ENCODE measurements at places on chromosomes 1 and 21.

GRCh38 chr1:192575499-192576189, at the start of gene RGS1:
Gene RGS1 (plus strand): TSS chr1:192575773. CDS start chr1:192575793, 20 bp downstream.
- peak; percentile 74 for DNase-seq

DNA sequence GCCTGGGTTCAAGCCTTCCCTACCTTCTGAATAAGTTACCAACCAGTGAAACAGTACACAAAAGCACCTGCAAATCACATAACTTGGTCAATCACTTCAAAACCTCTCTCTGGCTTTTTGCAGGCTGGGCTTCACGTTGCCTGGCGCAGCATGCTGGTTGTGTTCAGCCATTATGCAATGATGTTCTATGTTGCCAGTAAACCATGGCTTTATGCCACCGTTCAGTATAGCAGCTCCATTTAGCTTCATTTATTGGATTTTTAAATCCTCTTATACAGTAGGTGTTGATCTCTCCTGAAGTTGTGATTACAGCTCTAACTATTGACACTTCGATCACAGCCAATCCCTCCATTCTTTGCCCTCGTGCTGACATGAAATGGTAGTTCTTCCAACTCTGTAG, 233.6 kb upstream of the PTBP2 start:
- DNase-seq = no peak

DNA sequence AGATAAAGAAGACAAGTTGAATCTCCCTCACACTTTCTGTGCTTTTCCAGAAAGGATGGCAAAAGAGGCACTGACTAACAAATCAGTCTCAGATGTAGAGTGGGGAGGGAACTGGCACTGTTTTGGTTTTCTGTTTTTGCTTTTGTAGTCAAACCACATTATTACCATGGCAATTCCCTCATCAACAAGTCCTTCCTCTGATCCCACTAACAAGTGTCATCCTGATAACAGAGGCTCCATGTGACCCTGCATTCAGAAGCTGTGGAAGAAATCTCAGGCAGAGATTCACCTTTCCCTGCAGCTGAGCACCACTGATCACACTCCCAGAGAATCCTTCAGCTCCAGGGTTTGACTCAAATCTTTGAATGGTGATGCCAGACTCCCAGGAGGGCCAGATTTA, 203.4 kb downstream of the TNR start:
- no peak for DNase-seq

- DNase-seq = no peak
Measured at GRCh38 chr1:53160924-53161378, 18.5 kb upstream of the SLC1A7 start.

DNA sequence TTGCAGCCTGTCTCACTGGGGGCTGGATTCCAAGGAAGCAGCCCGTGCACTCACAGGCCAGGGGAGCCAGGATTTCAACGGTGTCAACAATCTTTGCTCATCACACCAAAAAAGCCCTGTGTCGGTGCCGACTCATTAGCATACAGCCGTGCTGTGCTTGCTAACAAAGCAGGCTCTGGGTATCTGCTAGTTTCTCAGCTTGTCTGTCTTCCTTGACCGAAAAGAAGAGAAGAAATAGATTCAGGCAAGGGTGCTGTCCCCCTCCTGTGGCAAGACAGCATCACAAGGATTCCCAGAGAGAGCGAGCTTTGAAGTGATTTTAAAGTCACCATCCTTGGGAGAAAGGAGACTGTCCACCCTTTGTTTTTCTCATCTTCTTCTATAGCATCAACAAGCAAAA, 214.7 kb downstream of the SDCCAG8 start:
- DNase-seq = no peak
